ENCODE measurements at places on chromosomes 3 and 15.

- DNase-seq = no peak
These were observed 8.1 kb downstream of the ISG20 start for GRCh38 chr15:88646951-88647350.

GRCh38 chr3:107621465-107621864, 98.7 kb downstream of the BBX start:
- no peak for DNase-seq

GRCh38 chr15:25910832-25911231, 47.7 kb upstream of the ATP10A start:
- DNase-seq = no peak

GRCh38 chr3:97658668-97659285, 105.8 kb upstream of the ARL6 start:
- DNase-seq = no peak

GRCh38 chr3:73828348-73828747, 203.6 kb upstream of the PDZRN3 start:
- no peak for DNase-seq
